ENCODE measurements at places on chromosomes 6 and 20.

- DNase-seq, result peak; percentile 2
Measured at GRCh38 chr20:10170261-10170660, 48.4 kb upstream of the SNAP25 start.

GRCh38 chr6:22884456-22884855 lies 315.1 kb downstream of the HDGFL1 start:
- no peak for DNase-seq

GRCh38 chr6:84976526-84977362 lies 212.3 kb upstream of the TBX18 start:
- DNase-seq, result no peak

- no peak for DNase-seq
Measured at GRCh38 chr6:107536180-107536961, 46.5 kb downstream of the SOBP start.

DNA sequence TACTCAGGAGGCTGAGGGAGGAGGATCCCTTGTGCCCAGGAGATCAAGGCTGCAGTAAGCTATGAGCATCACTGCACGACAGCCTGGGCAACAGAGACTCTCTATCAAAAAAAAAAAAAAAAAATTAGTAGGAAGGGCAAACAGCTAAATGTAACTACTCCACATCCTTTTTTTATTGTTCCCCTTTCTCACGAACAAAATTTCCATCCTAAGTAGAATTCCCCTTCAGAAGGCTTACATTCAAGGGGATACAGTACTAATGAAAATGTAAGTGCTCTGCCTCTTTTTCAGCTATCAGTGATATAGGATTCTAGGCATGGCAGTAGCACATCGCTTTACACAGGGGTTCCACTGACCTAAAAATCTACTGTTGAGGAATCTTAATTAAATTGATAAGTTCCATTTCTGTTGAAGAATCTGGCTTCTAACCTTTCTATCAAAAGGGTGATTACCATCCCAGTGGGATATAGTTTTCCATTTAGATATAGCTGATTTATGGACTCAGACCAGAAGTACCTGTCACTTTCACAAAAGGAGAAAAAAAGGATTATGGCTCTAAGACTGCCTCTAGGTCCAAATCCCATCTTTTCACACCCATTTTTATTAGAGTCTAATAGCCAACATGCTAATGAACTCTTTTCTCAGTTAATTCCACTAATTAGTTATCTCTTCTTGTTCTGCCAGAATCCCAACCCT lies 2.6 kb downstream of the B4GALT5 start:
- no peak for DNase-seq

Measured in NCI-H1105 (cell line).